ENCODE measurements at places on chromosomes 4 and X. TPM values are rescaled to one million over a fixed set of nuclear protein-coding genes. Genes with fewer than 3 reads are reported as not detected.

The NLGN4X gene
- total RNA-seq, result 5.9 TPM

The AWAT2 gene
- total RNA-seq, result not detected

The RS1 gene
- not detected for total RNA-seq

The F11 gene
- total RNA-seq, result not detected

The ARMCX6 gene
- total RNA-seq, result 57.4 TPM

The SLC49A3 gene
- 8.9 TPM for total RNA-seq

The MAGEB16 gene
- total RNA-seq, result not detected

The UGT2B15 gene
- 0.47 TPM for total RNA-seq

The PPP2R2C gene
- total RNA-seq, result 2.8 TPM

The FAM47E gene
- total RNA-seq, result 9.6 TPM

The BEX5 gene
- total RNA-seq, result 3.7 TPM

The NPY1R gene
- 4.5 TPM for total RNA-seq

The P2RY8 gene
- total RNA-seq, result 3.4 TPM

The MAGEC2 gene
- total RNA-seq, result not detected

The DKK2 gene
- total RNA-seq, result 4.4 TPM

The NALF2 gene
- total RNA-seq, result 2.0 TPM

The EDA gene
- 4.8 TPM for total RNA-seq

The ETDA gene
- total RNA-seq, result not detected

The ANK2 gene
- total RNA-seq, result 31.4 TPM

The GLRA3 gene
- total RNA-seq, result not detected

The RGN gene
- total RNA-seq, result 7.0 TPM

The FAM47A gene
- total RNA-seq, result not detected

The XG gene
- total RNA-seq, result 1.6 TPM

The IL2RG gene
- 5.6 TPM for total RNA-seq

The GASK1B gene
- 30.8 TPM for total RNA-seq

The USP17L13 gene
- not detected for total RNA-seq

The TIMP1 gene
- total RNA-seq, result 279 TPM

The SRPX gene
- 46.1 TPM for total RNA-seq

The GAGE12J gene
- not detected for total RNA-seq

The TCEAL2 gene
- total RNA-seq, result 11.7 TPM

The WDR19 gene
- total RNA-seq, result 25.1 TPM

Data from ureter (tissue), 1 donor.